ENCODE measurements at places on chromosomes 11 and 22. TPM values are rescaled to one million over a fixed set of nuclear protein-coding genes. Genes with fewer than 3 reads are reported as not detected.

Gene PRAME
- 0.03 TPM for polyA plus RNA-seq

Gene KDM4D
- 1.3 TPM for polyA plus RNA-seq

Gene ARHGAP32
- polyA plus RNA-seq = 3.4 TPM

Gene CHADL
- 2.1 TPM for polyA plus RNA-seq

Gene FXYD2
- polyA plus RNA-seq = 0.99 TPM

Gene RIN1
- 4.7 TPM for polyA plus RNA-seq

Gene RASSF7
- polyA plus RNA-seq = 19.9 TPM

Gene OR8D1
- polyA plus RNA-seq = not detected

Gene CCDC15
- 0.75 TPM for polyA plus RNA-seq

Gene ARHGEF17
- polyA plus RNA-seq = 94.3 TPM

Gene TCN1
- polyA plus RNA-seq = not detected

Gene CARD10
- polyA plus RNA-seq = 36.1 TPM

Gene CARD18
- polyA plus RNA-seq = not detected

Gene MAPK11
- 30.2 TPM for polyA plus RNA-seq

Gene SEPTIN3
- polyA plus RNA-seq = 0.08 TPM

Gene CCDC157
- 3.7 TPM for polyA plus RNA-seq

- DNase-seq = no peak
These were observed 25.5 kb upstream of the CTSC start for GRCh38 chr11:88363004-88363403.

GRCh38 chr11:113476553-113476952 is 1.4 kb upstream of the DRD2 start:
- no peak for DNase-seq

- DNase-seq = no peak
These were observed 25.0 kb upstream of the KCNQ1OT1 start for GRCh38 chr11:2724653-2725367.

GRCh38 chr11:61628662-61628970 is 47.7 kb upstream of the SYT7 start:
- DNase-seq = no peak

DNA sequence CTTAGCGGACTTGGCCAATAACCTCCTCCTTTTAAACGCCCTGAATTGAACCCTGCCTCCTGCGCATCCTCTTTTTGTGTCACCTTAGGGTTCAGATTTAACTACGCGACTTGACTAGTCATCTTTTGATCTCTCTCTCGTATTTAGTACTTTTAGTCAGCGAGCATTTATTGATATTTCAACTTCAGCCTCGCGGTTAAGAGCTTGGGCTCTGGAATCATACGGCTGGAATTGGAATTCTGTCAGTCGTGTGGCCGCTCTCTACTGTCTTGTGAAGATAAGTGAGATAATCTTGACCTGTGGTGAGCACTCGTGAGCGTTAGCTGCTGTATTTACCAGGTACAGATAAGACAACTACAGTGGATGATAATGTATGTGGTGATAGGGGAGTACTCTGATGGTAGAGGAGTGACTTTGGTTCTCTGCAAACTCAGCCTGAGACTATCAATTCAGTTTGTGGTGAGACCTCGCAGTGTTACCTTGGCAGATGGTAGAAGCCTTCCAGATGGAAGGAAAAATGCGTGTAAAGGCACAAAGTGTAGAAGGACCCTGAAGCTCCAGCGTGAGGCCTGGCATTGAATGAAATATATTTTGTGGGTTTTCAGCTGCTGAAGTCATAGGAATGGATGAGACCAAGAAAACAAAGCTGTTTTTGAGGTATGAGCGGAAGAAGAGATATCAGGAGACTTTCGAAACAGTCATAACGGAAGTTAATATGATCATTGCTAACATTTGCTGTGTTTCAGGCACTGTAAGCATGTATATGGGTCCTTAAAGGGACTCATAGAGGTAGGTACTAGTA is 682 bp downstream of the ATM start:
- DNase-seq = no peak

DNA sequence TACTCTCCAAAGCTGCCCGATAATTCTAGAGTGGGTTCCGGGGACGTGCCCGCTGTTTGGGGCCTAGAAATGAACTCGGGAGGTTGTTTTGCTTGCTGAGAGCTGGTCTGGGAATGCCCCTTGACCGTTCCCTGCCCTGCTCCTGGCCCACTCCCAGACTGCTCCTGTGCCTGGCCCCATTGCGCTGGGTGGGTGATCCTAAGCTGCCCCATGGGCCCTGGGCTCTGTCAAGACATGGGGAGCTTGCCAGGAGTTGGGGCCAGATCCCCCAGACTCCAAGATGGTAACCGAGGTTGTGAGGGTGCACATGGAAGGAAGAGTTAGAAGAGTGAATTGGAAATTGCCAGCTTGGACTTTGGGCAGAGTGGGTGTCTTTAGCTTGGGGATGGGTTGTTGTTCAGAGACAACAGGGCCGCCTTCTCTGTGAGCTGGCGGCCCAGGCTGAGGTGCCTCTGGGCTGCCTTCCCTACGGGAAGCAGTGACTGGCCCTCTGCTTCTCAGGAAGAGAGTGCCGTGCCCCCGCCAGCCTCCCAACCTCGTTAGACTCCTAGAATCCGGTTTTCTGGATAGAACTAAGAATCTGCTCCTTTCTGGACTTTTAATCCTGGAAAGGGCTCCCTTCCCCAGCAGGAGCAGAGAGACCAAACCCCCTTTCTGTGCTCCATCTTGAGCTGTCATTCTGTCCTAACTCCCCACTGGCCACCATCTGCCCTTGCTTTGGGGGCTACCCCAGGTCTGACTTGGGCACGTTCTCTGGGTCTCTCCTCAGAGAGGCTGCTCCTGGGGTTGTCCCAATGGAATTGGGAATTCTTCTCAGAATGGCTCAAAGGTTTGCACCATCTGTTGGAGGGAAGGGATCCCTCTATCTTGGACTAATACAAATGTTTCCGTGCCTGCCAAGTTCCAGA is 1.8 kb downstream of the ST3GAL4 start:
- no peak for DNase-seq

DNA sequence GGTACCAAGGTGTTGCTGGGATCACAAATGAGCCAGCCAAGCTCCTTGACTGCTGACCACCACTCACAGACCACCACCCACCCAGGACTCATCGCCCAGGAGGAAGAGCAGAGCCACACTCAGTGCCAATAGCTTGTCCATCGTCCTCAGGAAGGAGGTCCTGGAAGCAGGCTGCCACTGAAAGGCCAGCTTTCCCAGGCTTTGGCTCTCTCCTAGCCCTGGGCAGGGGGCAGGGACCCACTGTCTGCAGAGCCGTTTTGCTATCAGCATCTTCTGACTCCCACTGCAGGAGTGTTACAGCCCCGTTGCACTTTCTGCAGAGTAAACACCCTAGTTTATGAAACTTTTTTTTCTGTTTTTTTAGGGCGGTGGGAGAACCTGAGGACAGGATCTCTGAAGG is 12.2 kb upstream of the ACRV1 start:
- DNase-seq = no peak

GRCh38 chr11:121741351-121741760 is 288.6 kb upstream of the SORL1-AS1 start:
- DNase-seq = no peak

DNA sequence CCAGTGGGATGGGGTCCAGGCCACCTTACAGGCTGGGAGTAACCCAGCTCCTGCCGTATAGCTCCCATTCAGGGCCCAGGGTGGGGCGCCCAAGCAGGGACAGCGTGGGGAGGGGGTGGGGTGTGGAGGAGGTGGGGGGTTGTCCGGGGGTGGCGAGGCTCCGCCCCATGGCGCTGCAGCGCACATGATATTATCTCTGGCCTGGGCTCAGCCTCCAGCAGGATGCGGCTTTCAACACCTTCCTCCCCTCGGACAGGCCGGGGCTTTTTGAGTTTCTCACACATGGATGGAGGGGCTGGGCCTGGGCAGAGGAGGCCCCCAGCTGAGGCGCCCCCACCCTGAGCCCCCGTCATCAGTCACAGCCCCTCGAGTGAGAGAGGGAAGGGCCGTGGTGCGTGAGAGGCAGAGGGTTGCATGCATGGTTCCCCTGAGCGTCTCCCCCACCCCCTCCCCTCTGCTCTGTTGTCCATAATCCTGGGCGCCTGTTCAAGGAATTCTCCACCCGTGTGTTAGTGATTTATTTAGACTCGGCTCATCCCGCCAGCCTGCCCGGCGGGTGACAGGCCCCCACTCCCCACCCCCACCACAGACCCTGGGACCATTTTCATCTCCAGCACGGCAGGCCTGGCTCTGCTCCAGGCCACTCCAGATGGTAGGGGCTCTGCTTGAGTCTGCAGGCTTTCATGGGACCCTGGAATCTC is 44.9 kb downstream of the WNT11 start:
- no peak for DNase-seq

- no peak for DNase-seq
These were observed 55.1 kb downstream of the AMOTL1 start for GRCh38 chr11:94823102-94823732.

- no peak for DNase-seq
These were observed 76.5 kb upstream of the SNX19 start for GRCh38 chr11:130992788-130993187.

GRCh38 chr11:126105022-126105747 is 42.5 kb upstream of the CDON start:
- no peak for DNase-seq

GRCh38 chr11:37026326-37026725 is 428.3 kb upstream of the RAG2 start:
- no peak for DNase-seq

DNA sequence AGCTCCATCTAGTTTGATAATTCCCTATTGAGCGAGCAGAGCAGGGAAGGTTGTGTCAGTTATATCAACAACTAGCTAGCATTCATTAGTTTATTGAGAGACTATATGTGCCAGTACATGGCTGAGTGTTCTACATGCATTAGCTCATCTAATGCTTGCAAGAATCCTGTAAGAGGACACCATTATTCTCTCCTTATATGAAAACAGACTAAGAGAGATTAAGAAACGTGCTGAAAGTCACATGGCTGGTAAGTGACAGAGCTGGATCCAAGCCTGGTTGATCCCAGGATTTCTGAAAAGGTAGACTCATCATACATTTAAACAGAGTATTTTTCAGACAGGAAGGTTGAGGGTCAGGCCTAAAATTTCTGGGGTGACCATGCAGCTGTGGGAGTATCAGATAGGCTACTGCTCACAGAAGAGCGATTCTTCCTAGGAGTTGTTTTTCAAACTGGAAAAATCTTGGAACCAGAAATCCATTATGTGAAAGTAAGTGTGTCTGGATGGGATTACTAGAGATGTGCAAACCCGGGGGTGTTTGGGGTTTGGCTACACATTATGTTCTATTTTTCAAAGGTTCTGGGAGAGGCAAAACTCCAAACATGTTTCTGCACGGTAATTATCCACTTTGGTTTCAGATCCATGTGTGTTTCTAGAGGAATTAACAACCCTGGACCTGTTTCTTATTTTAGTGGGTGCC is 213.3 kb downstream of the FAM76B start:
- no peak for DNase-seq

DNA sequence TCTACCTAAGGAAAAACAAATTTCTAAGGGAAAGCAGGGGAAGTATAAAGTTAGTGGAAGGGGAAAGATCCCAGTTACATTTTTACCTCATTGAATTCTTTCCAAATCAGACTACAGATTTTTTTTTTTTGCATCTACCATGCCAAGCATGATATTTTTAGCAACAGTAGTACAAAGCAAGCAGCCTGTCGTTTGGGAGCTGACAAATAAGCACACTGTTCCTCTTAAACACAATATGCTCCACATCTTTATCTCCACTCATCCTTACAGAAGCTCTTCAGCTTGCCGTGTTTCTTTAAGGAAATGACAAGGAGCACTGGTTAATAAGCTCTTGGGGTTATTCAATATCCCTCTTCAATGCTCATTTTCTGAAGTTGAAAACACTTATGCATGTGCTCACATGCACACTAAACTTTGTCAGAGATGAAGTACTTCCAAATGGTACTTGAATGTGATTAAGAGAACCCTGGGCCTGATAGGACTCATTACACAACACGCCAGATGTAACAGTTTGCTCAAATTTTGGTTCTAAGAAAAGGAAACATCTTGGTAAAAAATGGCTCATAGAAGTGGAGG is 53.8 kb downstream of the PAX6 start:
- no peak for DNase-seq

- no peak for DNase-seq
These were observed 12.5 kb upstream of the PELI3 start for GRCh38 chr11:66454247-66454646.

DNA sequence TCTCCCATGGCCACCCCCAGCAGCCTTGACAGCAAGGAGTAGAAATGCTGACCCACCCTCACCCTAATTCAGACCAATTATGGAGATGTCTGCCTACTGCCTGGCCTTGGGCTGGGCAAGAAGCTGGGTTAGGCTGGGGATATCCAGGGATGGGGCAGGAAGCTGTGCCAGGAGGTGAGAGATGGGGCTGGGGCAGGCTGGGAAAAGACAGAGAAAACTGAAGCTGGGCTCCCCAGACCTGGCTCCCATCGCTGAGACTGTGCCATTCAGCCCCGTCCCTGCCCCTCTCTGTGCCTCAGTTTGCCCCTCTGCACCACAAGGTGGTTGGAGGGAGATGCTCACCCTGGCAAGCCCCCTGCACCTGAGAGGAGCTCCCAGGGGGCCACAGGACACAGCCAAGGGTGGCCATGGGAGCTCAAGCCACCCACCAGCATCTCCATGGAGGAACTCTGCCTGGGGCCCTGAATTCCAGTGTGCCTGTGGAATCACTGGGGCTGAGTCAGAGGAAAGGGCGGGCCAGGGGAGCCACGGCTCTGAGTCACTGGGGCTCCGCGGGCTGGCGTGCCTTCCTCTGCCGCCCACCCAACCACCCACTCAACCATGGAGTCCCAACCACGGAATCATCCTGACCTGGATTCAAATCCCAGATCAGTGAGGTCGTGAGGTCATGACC is 6.0 kb upstream of the CARD10 start:
- peak; percentile 76 for DNase-seq

DNA sequence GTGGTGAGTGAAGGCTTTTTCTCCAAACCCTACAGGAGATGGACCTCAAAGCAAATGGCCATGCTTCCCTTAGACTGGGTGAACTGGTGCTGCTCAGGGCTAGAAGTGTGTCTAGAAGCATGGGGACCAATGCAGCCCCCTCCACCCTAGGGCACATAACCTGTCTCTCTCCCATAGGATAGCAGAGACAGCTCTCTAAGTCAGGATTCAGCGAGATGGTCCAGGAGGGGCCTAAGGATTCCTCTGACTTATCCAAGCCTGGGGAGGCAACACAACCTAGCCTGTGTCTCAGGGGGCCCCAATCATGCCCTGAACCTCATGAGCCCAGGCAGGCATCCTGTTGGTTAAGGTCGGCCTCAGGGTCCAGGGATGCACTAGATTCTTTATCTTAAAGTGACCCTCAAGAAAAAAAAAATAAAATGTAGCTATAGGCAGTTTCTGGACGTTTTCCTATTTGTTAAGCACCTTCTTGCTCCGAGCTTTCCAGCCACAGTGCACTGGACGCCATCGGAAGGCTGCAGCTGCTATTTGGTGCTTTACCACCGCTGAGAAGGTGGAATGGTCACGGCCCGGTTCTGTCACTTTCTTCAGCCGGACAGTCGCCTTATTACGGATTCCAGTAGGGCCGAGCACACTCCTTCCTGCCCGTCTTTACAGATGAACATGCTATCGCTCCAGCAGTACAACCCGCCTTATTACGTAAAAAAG is 5.0 kb upstream of the CCND1 start:
- DNase-seq = no peak

DNA sequence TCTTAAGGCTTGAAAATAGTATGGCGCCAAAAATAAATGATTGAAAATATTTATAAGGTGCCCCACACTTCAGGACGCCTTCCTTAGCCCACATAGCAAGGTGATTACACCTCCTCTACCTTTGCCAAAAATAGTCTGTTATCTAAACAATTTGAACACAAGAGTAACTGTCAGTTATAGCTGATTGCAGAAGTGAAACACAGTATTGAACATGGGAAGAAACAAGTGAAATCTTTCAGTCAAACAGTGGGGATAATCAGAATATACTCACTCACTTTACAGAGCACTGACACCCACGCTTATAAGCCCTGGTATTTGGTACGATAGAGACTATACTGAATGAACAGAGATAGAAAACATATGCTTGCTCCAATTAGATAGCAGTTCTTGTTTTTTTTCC is 203.1 kb downstream of the RAB38 start:
- DNase-seq = no peak
